ENCODE measurements at places on chromosomes 6 and 20.

GRCh38 chr6:156777577-156778453 lies 637 bp downstream of the ARID1B start:
- DNase-seq, result no peak

GRCh38 chr20:57657535-57658446 lies 37.6 kb upstream of the ZBP1 start:
- DNase-seq, result no peak

DNA sequence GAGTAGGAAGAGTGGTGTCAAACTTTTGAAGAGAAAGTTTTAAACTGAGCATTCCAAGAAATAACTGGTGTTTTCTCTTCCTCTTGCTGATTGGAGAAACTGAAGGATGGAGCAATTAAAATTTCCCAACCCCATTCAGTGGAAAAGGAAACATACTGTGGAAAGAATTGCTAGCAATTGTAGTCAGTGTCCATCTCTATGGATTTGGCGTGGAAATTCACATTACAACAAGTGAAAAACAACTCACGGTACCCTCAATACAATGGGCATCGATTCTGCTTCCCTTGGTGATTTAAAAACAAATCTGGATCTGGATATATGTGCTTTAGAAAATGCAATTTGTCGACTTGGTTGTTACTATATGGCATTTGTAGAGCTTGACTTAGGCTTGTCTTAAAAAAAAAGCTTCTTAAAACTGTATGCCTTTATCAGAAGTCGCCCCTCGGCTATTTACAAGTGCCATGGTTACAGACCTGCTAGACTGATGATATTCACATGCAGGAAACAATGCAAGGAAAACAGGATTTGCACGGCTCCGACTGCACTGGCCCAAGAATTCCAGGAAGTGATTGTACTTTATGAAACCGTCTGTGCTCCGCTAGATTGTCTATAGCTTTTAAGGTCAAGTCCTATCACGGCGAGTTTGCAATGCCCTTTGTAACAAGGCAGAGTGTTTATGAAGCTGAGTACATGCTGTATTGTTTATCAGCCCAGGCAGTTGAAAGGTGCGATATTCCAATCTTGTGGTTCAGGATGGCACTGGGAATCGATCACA lies 131.7 kb upstream of the PHACTR1 start:
- DNase-seq, result no peak

- no peak for DNase-seq
These were observed 158.7 kb downstream of the UBE3D start for GRCh38 chr6:82906951-82907350.

DNA sequence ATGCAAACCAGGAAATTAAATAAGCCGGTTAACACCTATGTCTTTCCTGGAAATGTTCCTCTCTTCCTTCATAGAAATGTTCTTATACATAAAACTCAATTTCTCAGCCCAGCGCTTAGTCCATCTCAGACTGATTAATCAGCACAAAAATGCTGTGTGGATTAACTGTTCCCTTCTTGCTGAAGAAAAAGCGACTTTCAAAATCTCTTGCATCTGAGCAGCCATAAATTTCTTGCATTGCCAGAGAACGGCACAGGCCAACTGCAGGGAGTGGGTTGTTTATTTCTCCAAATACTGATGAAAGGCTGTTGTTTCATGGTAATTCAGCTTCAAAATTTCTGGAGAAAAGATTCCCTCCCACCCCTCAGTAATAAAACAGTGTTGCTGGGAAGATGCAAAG lies 517.6 kb downstream of the BTBD3 start:
- no peak for DNase-seq

DNA sequence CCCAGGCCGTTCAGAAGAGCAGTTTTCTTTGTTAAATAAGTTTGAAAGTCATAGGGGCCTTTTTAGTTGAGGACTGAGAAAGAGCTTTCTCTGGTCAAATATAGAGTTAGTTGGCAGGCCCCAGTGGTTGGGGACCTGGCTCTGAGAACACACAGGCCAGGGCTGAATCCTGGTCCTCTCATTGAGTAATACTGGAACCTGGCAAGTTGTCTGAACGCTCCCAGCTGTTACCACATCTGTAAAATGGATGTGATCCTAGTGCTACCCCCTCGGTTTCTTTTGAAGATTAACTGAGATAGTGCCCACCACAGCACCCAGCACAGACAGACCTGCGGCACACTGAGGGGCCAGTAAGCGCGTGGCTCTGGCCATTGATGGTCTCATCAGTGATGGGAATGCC lies 215.5 kb downstream of the ZDHHC14 start:
- no peak for DNase-seq

- no peak for DNase-seq
These were observed 380.3 kb upstream of the ARID1B start for GRCh38 chr6:156396791-156397418.

DNA sequence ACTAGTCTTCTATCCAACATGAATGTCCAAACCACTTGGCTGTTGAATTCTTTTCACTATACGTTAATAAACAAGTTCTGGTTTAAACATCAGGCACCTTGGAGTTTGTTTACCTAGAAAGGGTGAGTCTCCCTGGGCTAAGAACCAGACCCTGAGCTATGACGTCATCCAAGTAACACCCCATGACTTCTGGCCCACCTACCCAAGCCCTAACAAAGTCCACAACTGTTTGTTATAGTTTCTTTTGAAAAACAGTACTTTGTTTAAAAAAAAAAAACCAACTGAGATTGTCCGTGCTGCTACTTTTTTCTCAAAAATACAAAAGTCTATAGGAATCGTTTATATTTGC lies 146.9 kb upstream of the BEND6 start:
- DNase-seq, result no peak

DNA sequence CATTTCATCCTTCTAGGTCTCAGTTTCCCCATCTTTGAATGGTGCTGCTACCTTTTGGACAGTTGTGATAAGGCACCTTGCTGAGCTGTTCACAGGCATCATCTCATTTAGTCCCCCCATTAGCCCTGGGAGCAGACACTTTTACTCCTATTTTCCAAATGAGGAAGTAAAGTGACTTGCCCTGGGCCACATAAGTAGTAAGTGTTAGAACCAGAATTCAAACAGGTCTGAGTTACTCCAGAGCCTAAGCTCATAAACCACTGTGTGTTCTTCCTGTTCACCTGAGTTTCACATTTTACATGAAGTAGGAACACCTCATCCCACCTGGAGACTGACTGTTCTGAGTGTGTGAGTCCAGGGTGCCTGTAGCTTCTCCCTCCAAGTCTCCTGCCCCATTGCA lies 43.5 kb upstream of the EPB41L1 start:
- no peak for DNase-seq

DNA sequence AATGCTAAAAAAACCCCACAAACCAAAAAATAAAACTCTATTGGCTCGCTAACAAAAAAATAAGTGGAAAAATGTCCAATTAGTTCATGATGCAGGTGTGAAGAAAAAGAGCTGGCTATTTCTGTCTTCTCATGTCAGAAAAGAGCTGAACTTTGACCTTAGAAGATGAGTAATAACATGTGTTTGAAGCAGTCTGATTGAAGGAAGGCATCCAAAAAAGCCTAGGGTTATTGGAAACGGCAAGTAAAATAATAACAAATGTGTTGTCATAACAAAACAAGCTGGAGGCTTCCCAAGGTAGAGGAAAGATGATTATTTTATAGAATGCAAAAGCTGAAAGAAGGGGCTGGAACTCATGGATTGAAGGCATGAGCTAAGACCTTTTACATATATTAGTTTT lies 94.4 kb upstream of the FAM184A start:
- no peak for DNase-seq

DNA sequence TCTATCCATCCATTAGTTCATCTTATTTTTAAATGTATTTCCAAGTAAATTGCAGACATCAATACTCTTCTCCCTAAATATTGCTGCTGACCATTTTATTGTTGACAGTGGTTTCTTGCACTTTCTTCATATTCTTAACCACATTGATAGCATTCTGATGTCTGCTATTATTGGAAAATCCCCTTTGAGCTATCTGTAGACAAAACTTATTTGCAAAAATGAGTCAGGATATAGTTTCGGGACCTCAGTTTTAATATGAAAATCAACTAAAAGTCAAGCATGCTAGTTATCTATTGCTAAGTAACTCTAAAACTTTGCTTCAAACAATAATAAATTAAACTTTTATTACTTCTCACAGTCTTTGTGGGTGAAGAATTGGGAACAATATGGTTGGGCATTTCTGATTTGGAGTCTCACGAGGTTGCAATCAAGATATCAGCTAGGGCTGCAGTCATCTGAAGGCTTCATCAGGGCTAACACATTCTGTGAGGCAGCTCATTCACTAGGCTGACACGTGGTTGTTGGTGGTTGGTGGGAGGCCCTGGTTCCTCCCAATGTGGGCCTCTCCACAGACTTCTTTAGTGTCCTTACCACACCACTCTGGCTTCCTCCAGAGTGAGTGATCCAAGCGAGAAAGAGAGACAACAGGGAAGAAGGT lies 32.7 kb downstream of the CD109 start:
- no peak for DNase-seq

DNA sequence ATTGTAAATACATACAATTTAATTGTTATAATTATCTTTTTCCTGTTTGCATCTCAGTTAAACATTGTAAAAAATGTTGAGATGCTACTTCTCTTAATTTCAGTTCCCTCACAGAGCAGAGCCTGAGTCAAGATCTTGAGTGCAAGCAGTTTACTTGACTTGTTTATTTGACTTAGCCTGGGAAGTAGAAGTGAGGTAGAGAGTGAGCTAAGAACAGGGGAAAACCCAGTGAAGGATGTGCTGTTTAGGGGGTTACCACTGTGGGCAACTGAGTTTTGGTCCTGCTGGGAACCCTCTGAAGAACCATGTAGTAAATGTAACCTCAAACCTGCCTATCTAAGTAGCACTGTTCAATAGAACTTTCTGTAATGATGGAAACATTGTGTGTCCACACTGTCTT lies 495.2 kb upstream of the FLRT3 start:
- no peak for DNase-seq

DNA sequence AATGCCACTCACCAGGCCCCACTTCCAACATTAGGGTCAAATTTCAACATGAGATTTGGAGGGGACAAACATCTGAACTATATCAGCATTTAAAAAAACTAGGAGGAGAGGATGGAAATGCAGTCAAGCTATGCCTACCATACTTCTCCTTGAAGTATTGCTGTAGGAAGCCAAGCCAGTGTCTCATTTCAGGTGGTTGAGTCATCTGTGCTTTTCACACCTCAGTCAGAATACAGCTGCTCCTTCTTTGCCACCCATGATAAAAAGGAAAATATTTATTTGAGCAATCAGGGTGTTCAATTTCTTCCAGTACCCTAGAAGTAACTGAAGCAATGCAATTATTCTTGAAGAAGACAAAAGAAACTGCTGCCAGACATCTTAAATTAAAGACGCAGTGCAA lies 47.0 kb upstream of the EEF1E1 start:
- no peak for DNase-seq

DNA sequence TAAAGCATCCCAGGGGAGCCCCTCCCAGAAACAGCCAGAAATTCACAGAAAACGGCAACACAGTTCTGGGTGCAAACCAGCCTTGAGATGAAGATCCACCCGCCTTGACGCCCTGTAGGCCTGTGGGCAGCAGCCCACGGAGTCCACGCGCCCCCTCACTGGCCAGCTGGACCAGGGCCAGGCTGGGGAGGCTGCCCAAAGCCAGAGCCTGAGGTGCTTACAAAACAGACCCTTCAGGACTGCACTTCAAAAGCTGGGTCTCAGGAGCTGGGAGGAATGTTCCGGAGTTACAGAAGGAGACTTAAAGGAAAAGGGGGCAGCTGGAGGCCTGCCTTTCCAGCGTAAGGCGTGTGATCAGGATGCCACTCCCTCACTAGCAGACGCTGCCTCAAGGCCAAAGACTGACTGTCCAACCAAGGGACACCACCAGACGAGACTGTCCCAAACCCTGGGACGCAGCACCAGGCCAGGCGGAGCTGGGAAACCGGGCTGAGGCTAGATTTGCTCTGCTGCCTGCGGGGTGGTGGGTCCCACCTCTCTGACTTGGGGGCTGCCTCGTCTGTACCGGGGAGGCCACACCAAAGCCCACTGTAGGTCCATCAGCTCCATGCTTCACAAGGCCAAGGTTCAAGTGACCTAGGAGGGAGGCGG lies 48.1 kb downstream of the RRBP1 start:
- DNase-seq, result no peak

- DNase-seq, result peak; percentile 99
These were observed 1.5 kb upstream of the MSH5 start for GRCh38 chr6:31737991-31738979.

DNA sequence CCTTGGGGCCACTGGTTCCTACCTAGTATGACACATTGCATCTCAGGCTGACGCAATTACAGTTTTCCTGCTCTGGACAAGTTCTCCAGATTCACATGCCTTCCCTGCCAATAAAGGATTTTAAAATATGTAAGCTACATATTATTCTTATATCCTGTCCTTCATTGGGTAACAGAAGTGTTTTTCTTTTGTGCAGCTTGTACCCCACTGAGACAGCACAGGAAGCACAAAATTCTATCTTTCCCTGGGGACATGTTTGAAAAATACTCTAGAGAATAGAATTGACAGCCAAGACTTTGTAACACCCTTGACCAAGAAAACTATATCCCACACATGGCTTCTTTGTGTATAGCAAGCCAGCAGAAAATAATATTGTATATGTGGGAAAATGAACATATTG lies 456.8 kb downstream of the MAFB start:
- no peak for DNase-seq

DNA sequence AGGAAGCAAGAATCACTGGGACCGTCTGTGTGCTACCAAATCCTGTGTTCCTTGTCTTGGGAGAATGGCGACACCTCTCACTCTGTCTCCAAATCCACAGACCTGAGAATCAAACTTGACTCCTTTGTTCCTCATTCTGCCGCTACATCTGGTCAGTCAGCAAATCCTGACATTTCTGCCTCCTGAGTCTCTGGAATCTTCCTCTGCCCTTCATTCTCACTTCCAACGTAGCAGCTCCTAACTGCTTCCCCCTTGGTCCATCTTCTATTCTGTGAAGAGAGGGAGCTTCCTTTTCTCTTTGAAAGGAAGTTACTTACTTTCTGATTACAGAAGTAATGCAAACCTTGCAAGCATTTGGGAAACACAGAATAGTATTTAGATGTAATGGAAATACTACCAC lies 37.7 kb downstream of the SYTL3 start:
- DNase-seq, result no peak

- peak; percentile 19 for DNase-seq
These were observed 169.3 kb downstream of the OGFRL1 start for GRCh38 chr6:71457929-71458328.

DNA sequence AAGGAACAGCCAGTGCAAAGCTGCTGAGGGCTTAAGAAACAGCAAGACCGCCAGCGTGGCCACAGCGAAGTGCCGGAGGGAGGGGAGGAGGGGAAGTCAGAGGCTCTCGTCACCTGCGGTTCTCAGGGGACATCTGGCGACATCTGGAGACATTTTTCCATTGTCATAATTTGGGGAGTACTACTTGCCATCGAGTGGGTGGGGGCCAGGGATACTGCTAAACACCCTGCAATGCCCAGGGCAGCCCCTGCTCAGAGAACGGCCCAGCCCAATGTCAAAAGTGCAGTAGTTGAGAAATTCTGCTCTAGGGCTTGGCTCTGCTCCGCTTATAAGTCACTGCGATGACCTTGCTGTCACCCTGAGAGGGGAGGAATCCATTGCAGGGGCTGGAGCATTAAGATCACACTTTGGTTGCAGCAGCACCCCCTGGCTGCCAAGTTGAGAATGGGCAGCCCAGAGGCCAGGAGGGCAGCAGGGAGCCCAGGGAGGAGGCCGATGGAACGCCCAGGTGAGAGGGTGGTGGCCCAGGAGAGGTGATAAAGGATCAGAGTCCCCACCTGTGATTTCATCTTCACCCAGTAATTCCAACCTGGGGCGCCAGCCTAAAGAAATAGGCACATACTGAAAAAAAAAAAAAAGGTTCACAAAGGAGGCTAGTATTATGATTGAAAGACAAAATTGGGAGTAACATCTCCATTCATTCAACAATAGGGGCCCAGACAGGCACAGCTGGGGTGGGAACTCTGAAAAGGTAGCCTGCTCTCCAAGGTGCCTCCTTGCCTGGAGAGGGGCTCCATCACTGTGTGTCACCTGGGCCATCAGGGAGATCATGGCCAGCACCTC lies 218.2 kb downstream of the BMP7 start:
- DNase-seq, result no peak
